ENCODE measurements at places on chromosomes 16 and 17. TPM values are rescaled to one million over a fixed set of nuclear protein-coding genes. Genes with fewer than 3 reads are reported as not detected.
A peak's percentile ranks its signal among the peaks of the same experiment; 100 is the strongest.

IGF2BP1 gene
- total RNA-seq: not detected

KRTAP1-5 gene
- total RNA-seq: not detected

KRTAP16-1 gene
- total RNA-seq: 0.28 TPM

UTS2R gene
- total RNA-seq: not detected

DNA sequence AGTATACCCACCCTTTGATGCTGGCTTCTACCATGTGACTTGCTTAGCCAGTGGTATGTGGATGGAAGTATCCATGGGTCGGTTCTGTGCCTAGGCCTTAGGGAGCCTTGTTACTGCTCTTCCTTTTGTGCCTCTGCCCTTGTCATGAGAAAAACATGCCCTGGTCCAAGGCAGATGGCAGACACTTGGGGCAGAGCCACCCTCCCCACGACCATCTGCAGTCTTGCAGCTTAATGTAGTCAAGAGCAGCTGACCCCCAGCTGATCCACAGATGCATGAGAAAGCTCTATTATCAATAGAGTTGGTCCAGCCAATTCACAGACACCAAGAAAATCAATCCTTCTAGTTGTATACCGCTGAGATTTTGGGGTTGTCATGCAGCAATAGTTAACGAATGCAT lies 95.7 kb downstream of the SLC39A11 start:
- no peak for DNase-seq

DNA sequence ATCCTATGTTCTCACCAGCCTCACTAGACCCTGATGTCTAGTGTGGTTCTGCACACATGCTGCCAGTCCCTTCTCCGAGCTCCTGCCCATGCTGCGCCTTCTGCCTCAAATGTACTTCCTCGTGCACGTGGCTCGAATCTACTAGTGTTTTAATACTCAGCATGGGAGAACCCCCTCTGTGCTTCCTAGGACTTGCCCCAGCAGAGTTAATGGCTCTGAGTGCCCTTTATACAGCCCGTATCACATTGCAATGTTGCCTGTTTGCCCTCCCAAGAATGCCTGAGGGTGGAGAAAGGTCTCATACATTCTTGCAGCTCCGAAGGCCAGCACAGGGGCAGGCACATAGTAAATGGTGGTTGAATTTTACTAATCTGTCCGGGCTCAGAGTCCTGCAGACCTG lies 190.8 kb upstream of the NLRP1 start:
- no peak for DNase-seq

- DNase-seq: peak; percentile 87
Measured at GRCh38 chr16:5033256-5034166, at the start of gene NAGPA. TSS of gene NAGPA (minus strand) at chr16:5033935. CDS start at chr16:5033914, 21 bp downstream.

MT4 gene
- not detected for total RNA-seq

- no peak for DNase-seq
Measured at GRCh38 chr16:84449156-84450140, 55.0 kb downstream of the MEAK7 start.

DNA sequence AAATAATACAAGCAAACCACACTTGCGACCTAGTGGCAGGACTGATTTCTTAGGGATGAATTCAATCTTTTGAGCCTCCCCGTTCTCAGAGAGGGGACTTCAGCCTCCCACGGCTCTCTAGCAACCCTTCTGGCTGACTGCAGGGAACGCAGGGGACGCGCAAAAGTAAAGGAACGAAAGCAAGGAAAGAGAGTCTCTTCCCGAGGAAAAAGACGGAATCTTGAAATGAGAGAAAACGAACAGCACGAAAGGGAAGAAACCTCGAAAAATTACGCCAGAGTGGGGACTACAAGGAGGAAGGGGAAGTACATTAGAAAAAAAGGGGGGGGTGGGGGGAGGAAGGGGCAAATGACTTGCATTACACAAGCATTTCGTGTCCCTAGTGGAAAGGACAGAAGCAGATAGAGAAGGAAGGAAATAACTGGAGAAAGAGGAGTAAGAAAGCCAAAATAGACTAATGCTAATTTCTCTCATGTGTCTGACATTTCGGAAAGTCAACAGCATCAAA lies 1.2 kb downstream of the GRB2 start:
- peak; percentile 58 for DNase-seq

EME1 gene
- 0.41 TPM for total RNA-seq

DNA sequence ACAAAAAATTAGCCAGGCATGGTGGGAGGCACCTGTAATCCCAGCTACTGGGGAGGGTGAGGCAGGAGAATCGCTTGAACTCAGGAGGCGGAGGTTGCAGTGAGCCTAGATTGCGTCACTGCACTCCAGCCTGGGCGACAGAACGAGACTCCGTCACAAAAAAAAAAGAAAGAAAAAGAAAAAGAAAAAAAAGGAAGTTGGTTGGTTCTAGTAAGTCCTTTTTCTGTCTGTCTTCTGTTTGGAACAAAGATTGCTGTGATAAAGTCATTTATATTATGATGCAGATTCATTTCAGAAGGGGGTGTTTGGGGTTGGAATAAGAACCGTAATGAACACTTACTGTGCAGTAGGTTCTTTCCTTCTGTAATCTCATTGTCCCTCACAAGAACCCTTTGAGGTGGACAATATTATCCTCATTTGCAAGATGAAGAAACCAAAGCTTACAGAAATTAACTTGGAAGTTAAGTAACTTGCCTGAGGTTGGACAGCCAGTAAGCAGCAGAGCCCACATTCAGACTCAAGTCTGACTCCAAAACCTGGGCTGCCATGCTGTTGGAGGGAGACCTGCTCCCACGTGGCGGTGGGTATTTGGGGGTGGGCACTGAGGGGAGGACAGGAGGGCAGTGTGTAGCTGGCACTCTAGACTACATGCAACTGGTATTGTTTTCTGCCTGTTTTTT lies 10.3 kb downstream of the MINK1 start:
- no peak for DNase-seq

GRCh38 chr17:74987909-74988711 lies 678 bp downstream of the CDR2L start:
- DNase-seq: no peak

DNA sequence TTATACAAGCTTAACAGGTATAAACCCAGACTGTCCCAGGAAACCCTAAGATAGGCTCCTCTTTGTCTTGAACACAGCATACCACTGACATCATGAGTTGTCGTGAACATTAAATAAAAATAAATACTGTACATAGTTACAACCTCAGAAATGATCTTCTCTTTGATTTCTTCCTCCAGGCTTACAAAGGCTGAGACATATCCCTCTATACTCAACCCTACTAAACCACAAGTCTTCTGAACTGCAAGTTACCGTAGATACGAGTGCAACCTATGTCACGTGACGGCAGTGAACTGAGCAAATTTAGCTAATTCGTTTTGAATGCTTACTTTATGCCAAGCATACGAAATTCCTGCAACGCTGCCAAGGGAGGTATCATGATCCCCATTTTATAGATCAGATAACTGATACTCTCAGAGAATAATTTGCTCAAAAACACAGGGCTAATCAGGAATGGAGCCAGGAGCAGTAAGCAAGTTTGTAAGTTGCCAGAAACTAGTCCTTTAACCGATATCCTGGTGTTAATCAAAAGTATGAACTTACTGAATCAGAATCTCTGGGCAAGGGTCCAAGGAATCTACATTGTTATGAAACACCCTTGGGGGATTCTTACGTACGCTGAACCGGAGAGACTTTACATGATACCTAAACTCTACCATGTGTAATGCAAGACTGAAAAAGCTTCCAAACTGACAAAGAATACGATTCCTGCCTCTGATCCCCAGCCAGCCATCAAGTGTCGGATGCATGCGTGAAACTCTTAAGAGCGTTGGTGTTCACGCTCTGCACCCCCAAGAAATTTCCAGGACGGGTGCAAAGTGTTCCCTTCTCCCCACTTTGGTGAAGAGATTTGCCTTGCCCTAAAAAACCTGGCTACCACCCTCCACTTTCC lies 106.2 kb downstream of the XYLT1 start:
- DNase-seq: peak; percentile 85

GRCh38 chr16:49048557-49048956 lies 233.1 kb downstream of the CBLN1 start:
- DNase-seq: no peak
